Fibroblast of skin of back (primary cell): ENCODE measurements at places on chromosomes 3 and 15.

DNA sequence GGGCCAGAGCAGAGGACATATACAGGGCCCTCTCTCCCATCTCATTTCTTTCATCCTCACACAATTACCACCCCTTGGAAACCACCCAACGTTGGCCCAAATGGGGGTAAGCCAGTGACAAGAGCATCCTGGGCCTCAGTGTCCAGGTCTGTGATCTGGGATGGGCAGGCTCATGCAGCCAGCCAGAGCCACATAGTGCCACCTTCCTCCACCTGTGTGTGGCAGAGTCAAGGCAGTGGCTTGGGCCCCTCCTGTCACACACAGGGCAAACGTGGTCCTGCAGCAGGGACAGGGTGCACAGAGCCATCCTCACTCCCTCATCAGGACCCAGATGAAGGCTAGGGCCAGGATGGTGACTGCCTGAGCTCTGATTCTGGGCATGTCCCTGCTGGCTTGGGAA, 2.3 kb upstream of the MYL3 start:
- DNase-seq = no peak

DNA sequence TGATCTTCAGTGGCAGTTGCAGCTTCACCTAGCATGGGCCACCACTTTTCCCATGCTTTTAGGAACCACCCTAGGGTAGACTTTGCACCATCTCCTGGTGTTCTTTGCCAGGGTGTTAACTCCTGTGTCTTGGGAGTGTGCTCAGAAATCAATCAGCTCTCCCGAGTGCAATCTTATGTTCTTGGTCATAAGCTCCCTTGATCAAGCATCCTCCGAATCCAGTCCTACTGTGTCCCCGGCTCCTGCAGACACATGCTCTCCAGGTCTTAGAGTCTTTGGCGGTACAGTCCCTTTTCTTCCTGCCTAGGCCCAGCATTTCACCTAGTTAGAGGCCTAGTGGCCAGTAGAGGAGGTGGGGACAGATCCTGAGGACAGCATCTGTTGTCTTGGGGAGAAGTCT, 74.7 kb upstream of the SYN2 start:
- no peak for DNase-seq

- no peak for DNase-seq
Observed at GRCh38 chr3:36025232-36025631, 355.1 kb upstream of the STAC start.

DNA sequence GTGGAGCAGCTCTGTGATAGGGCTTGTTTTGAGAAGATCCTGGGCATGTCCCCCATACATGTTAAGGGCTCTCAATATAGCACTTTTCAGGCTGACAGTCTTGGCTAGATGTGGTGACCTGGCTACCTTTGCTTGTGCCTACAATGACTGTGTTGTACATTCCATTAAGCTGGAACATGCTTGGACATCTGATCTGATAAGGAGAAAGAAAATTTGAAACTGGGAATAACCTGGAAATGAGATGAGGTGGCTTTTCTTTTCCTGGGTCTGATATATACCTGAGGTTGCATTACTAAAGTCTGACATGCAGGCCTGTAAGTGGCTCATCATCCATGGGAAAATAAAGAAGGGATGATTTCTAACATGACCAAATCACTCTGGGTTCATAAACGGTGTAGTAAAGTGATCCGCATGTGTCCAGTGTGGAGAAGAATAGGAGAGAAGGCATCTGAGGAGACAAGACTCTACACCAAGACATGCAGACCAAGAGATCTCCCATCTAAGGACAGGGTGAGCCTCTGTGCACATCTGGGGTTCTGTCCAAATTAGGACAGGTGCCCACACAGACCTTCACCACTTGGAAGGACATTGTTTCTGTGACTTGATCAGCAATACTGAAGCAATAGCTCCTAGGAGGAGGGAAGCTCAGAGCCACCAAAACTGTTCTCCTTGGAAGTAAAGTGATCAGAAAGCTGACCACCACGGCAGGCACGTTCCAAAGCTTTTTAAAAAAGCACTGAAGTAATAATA, 62.0 kb downstream of the KLHL6 start:
- DNase-seq = no peak

- DNase-seq = no peak
Observed at GRCh38 chr3:46455231-46456115, 9.2 kb downstream of the LTF start.

- peak; percentile 47 for DNase-seq
Observed at GRCh38 chr3:51686512-51687215, 15.6 kb downstream of the TEX264 start.

- DNase-seq = peak; percentile 67
Observed at GRCh38 chr15:32974691-32975090, 219.8 kb downstream of the FMN1 start.

GRCh38 chr15:58403581-58403980, 28.2 kb upstream of the LIPC start:
- no peak for DNase-seq

DNA sequence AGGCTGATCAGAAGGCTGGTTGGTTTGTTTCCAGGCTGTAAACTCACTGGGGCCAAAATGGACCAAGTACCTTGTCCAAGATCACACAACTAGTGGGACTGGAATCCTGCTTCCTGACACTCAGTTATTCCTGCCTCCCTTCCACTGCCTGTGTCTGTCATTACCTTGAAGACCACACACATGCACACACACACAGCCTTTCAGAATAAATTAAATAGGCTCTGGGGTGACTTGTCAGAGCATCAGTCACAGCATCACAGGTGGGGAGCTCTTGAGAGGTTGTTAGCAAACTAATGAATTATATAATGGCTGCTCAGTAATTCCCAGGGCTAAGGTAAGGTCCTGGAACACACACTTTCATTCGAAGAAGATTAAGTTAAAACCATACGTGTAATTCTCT, 231.8 kb downstream of the UACA start:
- DNase-seq = no peak

DNA sequence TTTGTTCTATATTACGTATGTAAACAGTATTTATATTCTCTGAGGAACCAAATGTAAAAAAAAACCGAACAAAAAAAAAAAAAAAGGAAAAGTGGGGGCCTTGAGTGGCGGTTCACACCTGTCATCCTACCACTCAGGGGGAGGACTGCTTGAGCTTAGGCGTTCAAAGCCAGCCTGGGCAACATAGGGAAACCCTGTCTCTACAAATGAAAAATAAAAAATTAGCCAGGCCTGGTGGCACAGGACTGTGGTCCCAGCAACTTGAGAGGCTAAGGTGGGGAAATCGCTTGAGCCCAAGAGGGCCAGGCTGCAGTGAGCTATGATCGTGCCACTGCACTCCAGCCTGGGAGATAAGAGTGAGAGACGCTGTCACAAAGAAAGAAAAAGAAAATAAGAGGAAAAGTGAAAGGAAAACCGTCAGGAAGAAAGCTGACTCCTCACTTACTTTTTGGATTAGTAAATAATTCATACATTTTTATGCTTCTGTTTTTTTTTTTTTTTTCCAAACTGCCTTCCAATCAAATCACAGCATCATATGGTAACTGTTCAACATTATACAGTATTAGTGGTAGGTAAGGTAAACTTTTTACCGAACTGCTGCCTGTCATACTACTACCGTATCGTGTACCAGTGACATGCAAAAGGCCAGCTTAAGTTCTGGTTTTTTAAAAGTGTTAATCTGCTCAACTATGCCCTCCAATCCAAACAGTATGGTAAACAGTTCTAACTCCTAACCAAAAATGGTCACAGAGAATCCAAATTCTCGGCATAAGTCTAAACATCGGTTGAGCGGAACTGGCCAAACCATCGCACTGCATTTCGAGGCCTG, 1.2 kb downstream of the PHC3 start:
- peak; percentile 32 for DNase-seq

GRCh38 chr15:79523266-79523665, 91.1 kb downstream of the MINAR1 start:
- DNase-seq = no peak

GRCh38 chr3:185335799-185336198, 27.1 kb upstream of the MAP3K13 start:
- peak; percentile 51 for DNase-seq

DNA sequence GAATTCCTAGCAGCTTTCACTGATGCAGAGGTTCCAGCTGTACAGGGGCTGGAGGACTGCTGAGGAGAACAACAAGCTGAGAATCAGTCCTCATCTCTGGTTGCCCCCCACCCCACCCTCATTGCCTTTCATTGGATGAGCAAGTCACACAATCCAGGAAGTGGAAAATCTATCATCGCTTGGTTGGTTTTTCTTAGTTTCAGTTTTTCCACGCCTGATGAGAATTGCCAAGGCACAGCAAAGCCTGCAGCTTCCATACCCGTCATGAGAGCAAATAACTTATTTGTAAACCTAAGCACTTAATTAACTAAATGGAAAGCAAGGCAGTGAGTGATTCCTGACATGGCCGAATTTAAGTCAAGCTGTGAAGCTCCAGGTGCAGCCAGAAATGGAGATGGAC, 21.4 kb upstream of the LIPC start:
- peak; percentile 44 for DNase-seq

GRCh38 chr3:103825586-103825985, 1390.8 kb downstream of the ZPLD1 start:
- DNase-seq = no peak

- no peak for DNase-seq
Observed at GRCh38 chr15:43249236-43249635, 17.5 kb downstream of the TGM5 start.

DNA sequence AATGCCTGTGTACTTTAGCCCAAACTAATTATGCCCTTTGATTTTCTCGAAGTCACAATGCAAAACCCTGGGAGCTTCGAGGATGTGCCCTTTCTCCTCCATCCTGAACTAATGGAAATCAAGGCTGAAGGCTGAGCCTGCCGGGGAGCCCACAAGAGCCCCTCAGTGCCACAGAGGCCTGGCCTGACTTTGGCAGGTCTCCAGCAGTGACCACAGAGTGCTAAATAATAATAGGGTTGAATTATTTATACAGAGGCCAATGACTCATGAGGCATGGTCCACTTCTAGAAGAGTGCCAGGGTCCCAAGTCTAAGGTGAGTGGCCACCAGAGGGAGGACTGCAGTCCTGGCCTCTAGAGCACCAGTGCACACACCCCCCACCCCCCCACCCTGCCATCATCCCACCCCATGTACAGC, 19.1 kb upstream of the GLCE start:
- peak; percentile 26 for DNase-seq

- peak; percentile 94 for DNase-seq
Observed at GRCh38 chr3:147945968-147946519, 536.9 kb downstream of the ZIC1 start.

- DNase-seq = no peak
Observed at GRCh38 chr3:107468782-107469181, 54.0 kb upstream of the BBX start.

DNA sequence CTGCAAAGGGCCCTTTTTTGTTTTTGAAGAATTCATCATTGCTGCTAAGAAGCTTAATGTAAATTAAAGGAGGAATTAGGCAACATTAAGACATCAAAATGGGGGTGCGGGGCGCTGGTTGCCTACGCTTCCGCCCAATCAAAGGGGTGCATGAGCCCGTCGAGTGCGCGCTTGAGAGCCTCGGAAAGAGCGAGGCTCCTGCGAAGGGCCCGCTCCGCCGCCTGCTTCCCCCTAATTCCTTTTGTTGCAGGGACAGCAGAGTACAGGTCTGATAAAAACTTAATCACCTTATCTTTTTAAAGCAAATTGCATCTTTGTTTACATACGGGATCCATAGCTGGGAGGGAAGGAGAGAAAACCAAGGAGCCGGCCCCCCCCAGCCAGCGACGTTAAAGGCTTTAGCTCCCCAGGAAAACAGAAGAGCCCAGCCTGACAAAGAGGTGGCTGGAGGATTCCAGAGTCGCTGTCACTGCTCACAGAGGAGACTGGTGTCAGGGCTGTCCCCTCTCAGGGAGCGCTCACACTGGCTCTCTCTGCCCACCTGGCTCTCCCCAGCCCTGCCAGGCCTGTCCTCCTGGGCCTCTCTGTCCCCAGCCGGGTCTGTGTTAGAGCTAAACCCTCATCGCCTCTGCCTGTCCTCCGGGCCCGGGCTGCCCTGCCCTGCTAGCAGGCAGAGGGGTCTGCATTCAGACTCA, 67.3 kb downstream of the DNAJB8 start:
- no peak for DNase-seq

- DNase-seq = no peak
Observed at GRCh38 chr3:142934128-142934886, 29.2 kb downstream of the PAQR9 start.

GRCh38 chr3:37564518-37564917, 297.2 kb upstream of the CTDSPL start:
- DNase-seq = no peak

DNA sequence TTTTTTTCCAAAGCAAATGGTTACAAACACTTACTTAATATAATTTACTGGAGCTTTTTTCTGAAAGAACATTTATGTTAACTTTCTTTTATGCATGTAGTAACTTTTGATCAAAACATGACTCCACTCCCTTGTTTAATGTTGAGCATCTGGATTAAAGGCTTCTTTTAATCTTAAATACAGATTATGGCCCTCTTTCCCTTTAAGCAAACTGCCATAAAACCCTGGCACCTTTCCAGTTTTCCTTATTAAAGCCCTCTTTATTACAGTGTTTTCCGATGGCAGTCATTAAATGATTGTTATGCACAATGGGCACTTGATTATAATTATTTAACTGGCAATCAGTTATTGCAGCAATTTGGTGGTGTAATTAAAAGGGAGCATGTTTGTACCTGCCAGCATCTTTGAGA, 167.0 kb downstream of the VGLL4 start:
- DNase-seq = no peak

GRCh38 chr3:98556164-98557130, 24.7 kb downstream of the GPR15 start:
- DNase-seq = peak; percentile 19

DNA sequence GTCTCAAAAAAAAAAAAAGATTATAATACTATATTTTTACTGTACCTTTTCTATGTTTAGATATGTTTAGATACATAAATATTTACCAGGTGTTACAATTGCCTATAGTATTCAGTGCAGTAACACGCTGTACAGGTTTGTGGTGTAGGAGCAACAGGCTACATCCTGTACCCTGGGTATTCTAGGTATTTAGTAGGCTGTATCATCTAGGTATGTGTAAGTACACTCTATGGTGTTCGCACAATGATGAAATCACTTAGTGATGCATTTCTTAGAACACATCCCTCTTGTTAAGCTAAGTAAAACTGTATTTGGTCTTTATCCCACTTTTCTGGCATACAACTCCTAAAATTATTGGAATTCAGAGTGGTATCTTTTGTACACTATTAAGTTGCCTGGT, 77.8 kb downstream of the CDC25A start:
- DNase-seq = no peak

GRCh38 chr15:69896606-69897005, 201.1 kb downstream of the TLE3 start:
- DNase-seq = peak; percentile 48

DNA sequence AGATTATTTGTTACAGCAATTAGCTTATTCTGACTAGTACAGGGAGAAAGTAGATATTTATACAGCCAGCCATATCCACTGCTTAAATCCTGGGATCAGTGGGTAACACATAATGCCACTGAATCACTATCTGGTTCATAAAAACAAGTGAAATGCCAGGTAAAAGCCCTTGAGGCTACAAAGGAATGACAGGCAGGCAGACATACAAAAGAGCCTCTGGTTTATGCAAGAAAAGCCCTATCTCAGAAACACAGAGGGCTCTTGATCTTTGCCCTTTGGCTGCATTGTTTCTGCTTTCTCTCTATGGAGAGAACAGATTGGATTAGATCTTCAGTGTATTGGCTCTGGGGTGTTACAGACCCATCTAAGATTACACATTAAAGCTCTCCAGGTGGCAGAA, 115.4 kb upstream of the GADL1 start:
- DNase-seq = no peak

GRCh38 chr3:193605876-193606275, 12.9 kb downstream of the OPA1 start:
- DNase-seq = peak; percentile 64
